ENCODE measurements at places on chromosomes 5 and 9. TPM values are rescaled to one million over a fixed set of nuclear protein-coding genes. Genes with fewer than 3 reads are reported as not detected.

The TMEM252 gene
- total RNA-seq = not detected

The OTULINL gene
- total RNA-seq = 4.8 TPM

The PAPPA gene
- 226 TPM for total RNA-seq

The WNK2 gene
- not detected for total RNA-seq

The CDKN2B-AS1 gene
- 1.6 TPM for total RNA-seq

All from epithelial cell of alveolus of lung (primary cell).